ENCODE measurements at places on chromosomes 2 and 18. TPM values are rescaled to one million over a fixed set of nuclear protein-coding genes. Genes with fewer than 3 reads are reported as not detected.

DNA sequence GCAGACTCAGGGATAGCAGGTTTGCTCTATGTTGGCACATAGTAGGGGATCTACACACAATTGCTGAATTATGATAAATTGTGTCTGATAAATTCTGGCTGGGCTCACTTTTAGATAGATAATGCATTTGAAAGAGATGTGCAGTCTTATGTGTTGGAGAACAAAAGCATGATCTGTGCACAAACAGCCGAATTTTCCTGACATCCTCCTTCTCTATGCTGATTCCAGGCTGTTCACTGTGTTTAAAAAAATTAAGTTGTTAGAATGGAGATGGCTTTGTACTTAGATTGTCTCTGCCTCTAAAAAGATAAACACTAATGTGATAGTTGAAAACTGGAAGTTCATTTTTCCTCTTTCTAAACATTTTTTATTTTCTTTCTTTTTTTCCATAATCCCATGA is 2.1 kb downstream of the CERS6 start:
- H3K4me1 ChIP-seq = peaks cover 6% of the 10 kb centered on the region
- H3K4me3 ChIP-seq = peak overlapping the region; percentile 85
- no peak for DNase-seq

DNA sequence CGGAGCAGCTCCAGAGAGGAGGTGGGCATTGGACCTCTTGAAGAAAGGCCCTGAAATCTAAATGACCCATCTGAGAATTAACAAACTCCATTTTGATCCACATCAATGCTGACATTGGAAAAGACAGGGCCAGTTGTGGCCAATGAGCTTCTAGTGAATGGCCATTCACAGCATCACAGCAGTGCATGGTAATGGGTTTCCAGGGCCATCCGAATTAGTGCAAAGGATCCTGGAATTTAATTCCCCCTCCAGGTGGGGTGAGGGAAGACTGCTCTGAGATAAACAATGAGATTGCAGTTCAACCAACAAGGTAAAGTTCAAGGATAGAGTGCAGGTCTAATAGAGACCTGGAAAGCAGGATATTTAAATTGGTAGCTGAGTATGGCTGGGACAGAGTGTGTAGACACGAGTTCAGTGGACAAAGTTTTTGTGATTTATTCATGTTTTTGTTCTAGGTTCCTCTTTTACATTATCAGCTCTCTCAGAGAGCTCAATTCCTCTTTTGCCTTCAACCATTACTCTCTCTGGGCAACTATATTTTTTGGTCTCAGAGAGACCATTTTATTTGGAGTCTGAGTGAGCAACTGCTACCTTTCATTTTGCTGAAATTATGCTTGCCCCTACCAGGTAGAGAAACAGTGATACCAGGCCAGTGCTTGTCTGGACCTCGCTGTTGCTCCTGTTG is 5.0 kb downstream of the TACR1 start:
- H3K27me3 ChIP-seq = peaks cover 15% of the 10 kb centered on the region
- DNase-seq = no peak
- no peak overlapping the region for H3K4me3 ChIP-seq
- no peak overlapping the region for H3K27ac ChIP-seq
- no peaks in the 10 kb centered on the region for H3K36me3 ChIP-seq

The SP100 gene
- 162 TPM for total RNA-seq

DNA sequence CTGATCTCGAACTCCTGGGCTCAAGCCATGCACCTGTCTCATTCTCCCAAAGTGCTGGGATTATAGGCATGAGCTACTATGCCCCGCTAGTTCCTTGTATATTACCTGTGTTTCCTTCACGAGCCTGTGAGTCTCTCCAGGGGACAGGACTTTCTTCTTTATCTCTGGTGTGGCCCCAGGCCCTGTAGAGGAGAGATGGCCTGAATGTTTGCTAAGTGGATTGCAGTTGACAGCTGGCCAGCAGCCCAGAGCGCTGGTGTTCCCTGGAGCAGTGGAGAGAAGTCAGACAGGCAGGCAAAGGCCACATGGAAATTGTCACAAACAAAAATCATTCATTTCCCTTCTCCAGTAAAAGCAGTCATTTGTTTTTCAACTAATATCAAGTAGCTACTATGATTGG is 17.9 kb downstream of the LPIN1 start:
- H3K27me3 ChIP-seq = no peaks in the 10 kb centered on the region
- no peak overlapping the region for H3K27ac ChIP-seq
- H3K4me3 ChIP-seq = no peak overlapping the region
- DNase-seq = no peak

DNA sequence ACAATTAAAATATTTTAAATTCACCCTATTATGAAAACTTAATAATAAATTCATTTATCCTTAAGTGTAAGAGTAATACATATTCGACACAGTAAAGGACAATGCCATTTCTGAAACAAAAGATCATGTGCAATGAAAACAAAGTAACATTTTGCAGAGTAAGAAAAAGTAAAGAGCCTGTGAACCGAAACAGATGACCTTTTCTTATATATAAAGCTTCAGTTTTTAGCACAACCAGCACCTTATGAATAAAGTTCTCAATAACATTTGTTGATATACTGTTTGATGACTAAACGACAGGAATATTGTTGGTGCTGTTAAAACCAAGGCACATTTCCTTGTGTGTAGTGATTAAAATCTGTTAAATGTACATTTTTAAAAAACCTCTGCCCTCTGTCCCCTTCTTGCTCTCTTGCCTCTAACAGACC is 1.5 kb downstream of the PELI1 start:
- H3K4me3 ChIP-seq = peak overlapping the region; percentile 85
- no peak for DNase-seq
- H3K27me3 ChIP-seq = no peaks in the 10 kb centered on the region
- peak overlapping the region; percentile 99 for H3K27ac ChIP-seq

DNA sequence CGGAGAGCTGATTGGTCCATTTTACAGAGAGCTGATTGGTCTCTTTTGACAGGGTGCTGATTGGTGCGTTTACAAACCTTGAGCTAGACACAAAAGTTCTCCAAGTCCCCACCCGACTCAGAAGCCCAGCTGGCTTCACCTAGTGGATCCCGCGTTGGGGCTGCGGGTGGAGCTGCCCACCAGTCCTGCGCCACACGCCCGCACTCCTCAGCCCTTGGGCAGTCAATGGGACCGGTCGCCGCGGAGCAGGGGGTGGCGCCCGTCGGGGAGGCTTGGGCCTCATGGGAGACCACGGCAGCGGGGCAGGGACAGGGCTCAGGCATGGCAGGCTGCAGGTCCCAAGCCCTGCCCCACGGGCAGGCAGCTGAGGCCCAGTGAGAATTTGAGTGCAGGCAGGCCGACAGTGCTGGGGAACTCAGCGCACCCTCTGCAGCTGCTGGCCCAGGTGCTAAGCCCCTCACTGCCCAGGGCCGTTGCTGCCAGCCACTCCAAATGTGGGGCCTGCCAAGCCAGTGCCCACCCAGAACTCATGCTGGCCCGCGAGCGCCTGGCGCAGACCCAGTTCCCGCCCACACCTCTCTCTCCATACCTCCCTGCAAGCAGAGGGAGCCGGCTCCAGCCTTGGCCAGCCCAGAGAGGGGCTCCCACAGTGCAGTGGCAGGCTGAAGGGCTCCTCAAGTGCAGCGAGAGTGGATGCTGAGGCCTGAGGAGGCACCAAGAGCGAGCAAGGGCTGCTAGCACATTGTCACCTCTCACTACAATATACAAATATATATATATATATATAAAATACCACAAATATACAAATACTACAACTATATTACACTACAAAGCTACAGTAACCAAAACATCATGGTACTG is 100.7 kb downstream of the SPIRE1 start:
- no peaks in the 10 kb centered on the region for H3K36me3 ChIP-seq
- H3K4me3 ChIP-seq = no peak overlapping the region

GRCh38 chr2:171166328-171166983 is 5.8 kb upstream of the TLK1 start:
- H3K27ac ChIP-seq = no peak overlapping the region
- H3K27me3 ChIP-seq = no peaks in the 10 kb centered on the region
- no peaks in the 10 kb centered on the region for H3K36me3 ChIP-seq
- peaks cover 4% of the 10 kb centered on the region for H3K4me1 ChIP-seq
- no peak overlapping the region for H3K4me3 ChIP-seq

The PSMA8 gene
- total RNA-seq = not detected

DNA sequence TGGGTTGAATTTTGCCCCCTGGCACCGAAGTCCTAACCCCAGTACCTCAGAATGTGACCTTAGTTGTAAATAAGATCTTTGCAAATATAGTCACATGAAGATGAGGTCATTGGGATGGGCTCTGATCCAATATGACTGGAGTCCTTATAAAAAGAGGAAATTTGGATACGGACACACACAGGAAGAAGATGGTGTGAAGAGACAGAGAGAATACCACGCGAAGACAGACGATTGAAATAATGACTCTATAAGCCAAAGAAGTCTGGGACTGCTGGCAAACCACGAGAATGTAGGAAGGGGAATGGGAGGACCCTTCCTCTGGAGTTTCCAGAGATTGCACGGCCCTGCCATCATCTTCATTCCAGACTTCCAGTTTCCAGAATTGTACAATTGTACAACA is 98.6 kb downstream of the CPO start:
- DNase-seq = no peak
- no peaks in the 10 kb centered on the region for H3K4me1 ChIP-seq
- no peak overlapping the region for H3K27ac ChIP-seq
- no peaks in the 10 kb centered on the region for H3K36me3 ChIP-seq
